ENCODE measurements at places on chromosomes 6 and 20.

DNA sequence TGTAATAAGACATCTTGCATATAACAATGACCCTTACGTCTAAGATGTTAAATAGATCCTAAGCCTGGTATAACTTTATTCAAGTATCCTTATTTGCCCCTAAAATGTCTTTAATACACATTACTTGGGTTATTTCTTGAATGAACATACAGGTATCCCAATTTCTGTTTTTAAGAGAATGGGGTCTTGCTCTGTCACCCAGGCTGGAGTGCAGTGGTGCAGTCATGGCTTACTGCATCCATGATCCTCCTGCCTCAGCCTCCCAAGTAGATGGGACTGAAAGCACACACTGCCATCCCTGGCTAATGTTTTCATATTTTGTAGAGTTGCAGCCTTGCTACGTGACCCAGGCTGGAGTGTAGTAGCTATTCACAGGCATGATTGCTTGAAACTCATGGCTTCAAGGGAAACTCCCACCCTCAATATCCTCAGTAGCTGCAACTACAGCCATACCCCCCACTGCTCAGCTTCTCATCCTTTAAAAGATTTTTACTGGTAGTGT is 10.4 kb upstream of the ZNFX1 start:
- no peak for DNase-seq

DNA sequence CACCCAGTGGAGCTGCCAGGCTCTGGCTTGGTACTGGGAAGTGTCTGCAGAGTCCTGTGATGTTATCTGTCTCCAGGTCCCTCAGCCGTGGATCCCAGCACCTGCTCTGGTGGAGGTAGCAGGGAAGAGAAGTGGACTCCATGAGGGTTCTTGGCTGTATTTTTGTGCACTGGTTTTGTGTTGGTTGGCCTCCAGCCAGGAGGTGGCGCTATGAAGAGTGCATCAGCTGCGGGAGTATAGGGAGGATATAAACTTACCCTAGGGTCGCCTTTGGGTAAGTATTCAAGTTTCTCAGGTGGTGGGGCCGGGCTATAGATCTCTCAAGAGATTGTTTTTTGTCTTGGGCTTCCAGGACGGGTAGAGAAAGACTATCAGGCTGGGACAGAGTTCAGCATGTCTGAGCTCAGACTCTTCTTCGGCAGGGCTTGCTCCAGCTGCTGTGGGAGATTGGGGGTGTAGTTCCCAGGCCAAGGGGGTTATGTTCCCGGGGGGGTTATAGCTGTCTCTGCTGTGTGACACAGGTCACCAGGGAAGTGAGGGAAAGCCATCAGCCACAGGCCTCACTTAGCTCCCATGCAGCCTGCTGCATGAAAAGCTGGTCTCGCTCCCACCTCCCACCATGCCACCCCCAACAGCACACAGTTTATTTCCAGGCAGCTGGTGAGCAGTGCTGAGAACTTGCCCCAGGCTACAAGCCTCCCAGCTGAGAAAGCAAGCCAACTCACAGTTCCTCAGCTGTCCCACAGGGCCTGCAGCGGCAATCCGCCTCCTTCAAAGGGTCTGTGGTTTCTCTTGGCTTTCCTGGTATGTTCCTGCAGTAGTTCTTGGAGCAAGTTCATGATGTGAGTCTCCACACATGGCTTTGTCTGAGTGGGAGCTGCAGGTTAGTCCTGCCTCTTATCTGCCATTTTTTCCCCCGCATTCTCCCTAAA is 115.7 kb downstream of the AIG1 start:
- DNase-seq = peak; percentile 95

DNA sequence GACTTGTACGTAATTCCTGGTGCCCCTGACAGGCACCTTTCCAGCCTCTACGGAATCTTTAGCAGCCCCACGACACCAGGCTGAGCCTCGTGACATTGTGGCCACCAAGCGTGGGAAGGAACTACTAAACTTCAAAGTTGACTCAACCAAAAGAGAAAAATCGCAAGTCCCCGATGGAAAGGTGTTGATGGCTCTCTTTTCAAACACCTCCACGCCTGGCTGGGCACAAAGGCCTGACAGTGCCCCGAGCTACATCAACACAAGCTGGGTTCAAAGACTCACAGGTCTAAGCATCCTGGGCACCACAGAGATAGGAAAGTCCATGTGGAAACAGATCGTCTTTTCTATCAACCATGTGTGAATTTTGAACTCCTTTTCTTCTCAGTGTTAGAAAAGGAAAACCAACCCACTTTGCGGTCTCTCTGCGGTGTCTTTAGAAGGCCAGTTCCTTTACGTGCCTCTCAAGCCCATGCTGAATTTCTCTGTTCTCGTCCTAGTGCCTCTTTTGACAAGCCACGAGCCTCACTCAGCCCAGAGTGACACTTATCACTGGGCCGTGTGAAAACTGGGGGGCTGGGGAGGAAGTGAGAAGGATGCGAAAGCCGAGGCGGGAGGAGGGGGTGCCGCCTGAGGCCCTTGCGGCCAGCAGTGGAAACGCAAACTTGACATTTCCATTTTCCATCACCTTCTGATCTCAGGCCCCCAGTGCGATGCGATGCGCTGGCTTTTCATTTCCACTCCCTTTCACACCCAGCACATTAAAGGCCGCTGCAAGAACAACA is 59.4 kb downstream of the GFOD1 start:
- no peak for DNase-seq

- DNase-seq = no peak
Observed at GRCh38 chr20:24465159-24465558, 4.3 kb upstream of the SYNDIG1 start.

GRCh38 chr6:151524059-151524458 is 30.2 kb downstream of the CCDC170 start:
- no peak for DNase-seq

GRCh38 chr20:51930775-51931174 is 128.5 kb upstream of the SALL4 start:
- peak; percentile 66 for DNase-seq

GRCh38 chr6:43707767-43708166 is 20.2 kb upstream of the MRPS18A start:
- no peak for DNase-seq

DNA sequence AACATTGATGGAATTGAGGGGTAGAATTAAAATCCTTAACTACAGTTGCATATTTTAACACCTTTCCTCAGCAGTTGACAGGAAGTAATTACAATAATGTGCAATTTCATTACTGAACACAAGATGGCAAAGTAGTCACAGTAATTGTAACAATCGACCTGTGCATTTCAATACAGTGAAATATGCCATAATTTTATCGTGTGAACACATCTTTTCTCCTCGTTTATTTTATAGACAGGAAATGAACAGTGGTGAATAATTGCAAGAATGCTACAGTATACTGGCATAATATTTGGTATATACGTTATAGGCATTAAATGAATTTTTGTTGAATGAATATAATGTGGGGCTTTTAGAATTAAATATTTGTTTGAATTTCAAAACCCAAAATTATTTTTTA is 25.0 kb downstream of the CYB5R4 start:
- no peak for DNase-seq

DNA sequence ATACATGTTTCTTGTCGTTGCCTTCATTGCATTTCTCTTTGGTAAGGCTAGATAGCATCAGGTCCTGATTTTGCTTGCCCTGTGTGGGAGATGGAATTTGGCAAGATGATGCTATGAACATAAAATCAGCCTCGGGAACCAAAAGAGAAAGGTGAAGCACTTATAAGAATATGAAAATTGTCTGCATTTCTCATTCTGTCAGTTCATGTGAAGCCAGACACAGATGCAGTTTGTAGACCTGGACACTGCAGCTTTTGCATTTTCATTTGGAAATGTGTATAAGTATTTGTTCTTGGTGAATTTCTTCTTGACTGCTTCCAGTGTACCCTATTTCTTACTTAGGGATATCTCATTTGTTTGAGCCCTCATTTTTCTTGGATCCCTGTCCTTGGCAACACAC is 1.3 kb downstream of the YWHAB start:
- no peak for DNase-seq

DNA sequence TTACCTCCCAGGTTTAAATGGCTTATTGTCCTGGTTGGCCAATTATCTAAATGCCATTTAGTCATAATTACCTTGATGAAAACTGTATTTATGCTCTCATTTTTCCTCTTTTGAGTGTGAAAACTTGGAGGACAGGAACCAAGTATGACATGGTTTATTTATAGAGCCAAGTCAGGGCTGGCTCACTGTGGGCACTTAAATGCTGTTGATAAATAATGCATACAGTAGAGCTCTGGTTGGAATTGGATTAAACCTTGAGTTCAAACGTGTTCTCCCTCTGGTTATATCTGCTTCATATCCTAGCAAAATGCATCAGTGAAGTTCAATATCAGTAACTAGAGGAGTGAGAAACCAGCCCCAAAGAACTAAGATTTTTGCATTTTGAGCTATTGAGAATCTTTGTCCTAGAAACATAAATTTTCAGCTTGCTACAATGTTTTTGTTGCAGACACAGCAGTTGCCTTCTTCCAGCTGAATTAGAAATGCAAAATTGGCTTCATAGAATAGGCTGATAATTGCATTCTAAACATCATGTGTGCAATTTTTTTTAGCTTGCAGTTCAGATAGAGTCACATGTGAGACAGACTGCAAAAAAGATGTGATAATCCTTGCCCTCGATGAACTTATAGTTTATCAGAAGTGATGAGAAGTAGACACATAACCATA is 255.8 kb downstream of the BTBD3 start:
- no peak for DNase-seq

DNA sequence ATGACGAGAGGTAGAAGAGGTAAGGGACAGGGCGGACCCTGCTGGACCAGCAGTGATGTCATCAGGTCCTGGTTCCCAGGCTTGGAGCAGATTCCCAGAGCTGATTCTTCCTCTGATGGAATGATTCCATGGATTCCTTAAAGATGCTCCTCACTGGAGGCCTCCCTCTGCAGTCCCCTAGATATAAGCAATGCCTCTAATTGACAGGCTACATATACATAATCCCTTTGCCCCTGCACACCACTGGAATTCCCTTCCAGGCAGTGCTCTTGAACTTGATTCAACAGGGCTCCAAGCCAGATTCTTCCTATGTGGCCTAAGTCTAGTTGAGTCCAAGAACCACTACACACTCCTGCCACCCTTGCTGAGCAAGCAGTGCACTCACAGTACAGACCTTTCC is 52.3 kb upstream of the L3MBTL3 start:
- no peak for DNase-seq

DNA sequence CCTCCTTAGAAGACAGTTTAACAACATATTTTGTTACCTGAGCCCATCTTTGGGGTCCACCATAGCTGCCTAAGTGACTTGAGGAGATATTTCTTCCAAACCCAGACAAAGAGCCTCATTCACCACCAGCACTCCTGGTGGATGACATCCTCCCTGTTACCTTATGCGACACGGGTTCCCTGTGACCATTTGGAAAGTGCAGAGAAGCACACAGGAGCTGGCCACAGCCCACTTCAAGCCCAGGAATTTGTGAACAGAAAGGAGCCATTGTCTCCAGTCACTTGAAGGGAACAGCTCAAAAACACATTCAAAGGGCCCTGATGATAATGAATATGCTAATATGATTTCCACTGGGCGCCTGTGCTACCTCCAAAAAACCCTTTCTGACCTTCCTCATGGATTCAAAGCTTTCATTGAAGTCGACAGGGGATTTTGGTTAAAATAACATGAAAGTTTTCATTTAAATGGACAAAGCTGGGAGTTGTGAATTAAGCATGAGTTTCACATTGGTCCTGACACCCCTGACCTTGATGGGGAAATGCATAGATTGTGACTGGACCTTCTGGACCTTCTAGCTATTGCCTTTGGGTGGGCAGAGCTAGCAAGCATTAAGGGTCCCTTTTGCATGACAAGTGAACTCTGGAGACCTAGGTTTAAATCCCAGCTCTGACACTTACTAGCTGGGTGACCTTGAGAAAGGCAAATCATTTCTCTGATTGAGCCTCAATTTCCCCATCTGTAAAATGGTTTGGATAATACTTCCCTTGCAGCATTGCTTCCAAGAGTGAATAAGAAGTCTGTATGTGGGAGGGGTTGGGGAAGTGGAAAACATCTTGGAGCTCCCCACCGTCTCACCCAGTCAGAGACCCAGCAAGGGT is 83.3 kb upstream of the SIRPA start:
- DNase-seq = no peak

DNA sequence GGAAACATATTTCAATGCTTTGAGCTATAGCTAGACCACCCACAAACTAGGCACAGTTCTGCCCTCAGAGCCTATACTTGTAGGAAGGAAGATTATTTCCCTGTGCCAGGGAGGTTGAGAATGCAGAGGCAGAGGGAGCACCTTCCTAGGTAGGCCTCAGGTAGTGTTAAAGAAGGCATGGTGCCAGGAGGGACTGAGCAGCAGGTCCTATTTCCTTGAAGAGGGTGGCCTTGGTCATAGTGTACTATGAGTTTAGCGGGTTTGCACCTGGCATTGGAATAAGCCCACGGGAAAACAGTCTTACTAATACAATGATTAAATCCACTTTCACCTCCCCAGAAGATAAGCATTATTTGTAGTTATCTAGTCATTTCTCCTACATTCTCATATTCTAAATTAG is 375.4 kb downstream of the CDKAL1 start:
- no peak for DNase-seq

- DNase-seq = no peak
Observed at GRCh38 chr20:10510216-10510615, 75.1 kb downstream of the SLX4IP start.

DNA sequence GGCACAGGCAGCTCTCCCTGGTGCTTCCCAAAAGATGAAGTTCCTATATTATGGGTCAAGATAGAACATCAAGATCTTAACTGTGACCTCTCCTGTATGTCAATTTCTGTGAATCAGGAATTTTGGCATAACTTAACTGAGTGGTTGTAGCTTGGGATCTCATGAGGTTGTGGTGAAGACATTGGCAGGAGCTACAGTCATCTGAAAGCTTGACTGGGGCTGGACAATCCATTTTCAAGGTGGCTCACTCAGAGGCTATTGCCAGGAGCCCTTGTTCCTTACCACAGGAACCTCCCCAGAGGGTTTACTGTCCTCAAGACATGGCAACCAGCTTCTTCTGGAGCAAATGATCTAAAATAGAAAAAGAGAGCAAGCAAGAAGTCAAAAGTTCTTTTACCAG is 252.2 kb downstream of the ADGB start:
- no peak for DNase-seq

DNA sequence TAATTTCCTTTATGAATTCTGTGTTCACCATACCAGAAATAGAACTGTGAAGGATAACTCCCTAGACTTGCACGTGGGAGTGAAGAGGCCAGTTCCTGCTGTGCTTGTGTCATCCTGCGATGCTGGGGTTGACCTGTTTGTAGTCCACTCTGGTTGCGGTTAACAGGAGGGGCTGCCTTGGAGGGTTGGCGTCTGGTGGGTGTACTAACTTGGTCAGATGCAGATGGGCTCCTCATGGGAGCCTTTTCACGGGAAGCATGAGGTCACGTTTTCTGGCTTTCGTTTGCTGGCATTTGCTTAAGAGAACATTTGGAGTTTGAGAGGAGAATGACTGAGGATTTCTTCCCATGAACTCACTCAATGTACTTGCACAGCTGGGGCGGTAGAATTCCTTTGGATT is 41.2 kb downstream of the IGF2R start:
- peak; percentile 98 for DNase-seq

DNA sequence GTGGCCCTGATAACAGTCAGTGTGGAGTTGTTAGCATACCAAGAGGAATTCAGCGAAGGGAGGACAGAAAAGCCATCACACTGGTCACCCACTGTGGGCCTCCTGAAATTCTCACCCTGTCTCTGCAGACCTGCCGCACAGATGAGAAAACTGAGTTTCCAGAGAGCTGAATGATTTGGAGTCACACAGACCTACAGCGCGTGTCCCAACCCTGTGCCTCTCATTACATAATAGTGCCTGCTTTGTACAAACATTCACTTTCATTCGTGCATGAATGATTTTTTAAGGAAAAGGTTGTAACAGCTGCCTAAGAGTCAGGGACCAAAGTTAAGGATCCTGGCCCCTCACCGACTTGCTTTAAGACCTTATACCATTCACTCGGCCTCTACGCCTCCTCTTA is 62.7 kb downstream of the THBS2 start:
- DNase-seq = no peak

- DNase-seq = no peak
Observed at GRCh38 chr6:30570740-30571074, 535 bp upstream of the ABCF1 start.

Measured in smooth muscle cell of the brain vasculature (primary cell).